Mesenchymal stem cell (in vitro differentiated cells and primary cell): ENCODE measurements at places on chromosomes 2 and 18.

- peaks cover 7% of the 10 kb centered on the region for H3K4me1 ChIP-seq
- DNase-seq = no peak
- H3K4me3 ChIP-seq = no peak overlapping the region
Observed at GRCh38 chr2:64342195-64343099, 111.5 kb upstream of the LGALSL start.

DNA sequence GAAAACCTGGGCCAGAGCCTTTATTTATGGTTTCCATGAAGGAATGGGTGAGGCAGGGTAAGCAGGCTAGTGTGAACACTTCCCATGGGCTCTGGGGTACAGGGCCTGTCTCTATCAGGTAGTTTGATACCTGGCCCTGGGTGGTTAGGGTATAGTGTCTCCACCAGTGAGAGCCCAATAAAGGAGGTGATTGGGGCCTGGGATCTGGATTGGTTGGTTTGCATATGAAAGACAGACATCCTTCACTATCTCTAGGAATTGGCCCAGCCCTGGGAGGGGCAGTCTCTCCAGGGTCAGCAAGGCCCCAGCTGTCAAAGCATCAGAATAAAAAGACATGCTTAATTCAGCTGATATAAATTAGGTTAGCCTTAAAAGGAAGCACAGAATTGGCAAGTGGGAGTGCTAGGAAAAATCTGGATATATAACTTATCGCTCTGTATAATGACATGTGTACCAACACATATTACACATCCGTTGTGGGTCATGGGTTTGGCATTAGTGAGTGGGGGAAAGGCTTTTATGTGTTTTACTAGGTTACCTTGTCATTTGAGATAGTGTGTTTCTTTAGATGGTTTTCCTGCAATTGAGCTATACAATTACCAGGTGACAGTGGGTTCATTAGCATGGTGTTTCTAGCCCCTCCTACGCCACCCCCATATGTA, 18.5 kb upstream of the TMEM178A start:
- no peak overlapping the region for H3K27ac ChIP-seq
- peaks cover 4% of the 10 kb centered on the region for H3K4me1 ChIP-seq
- no peak overlapping the region for H3K4me3 ChIP-seq
- no peaks in the 10 kb centered on the region for H3K27me3 ChIP-seq
- H3K36me3 ChIP-seq = no peaks in the 10 kb centered on the region

DNA sequence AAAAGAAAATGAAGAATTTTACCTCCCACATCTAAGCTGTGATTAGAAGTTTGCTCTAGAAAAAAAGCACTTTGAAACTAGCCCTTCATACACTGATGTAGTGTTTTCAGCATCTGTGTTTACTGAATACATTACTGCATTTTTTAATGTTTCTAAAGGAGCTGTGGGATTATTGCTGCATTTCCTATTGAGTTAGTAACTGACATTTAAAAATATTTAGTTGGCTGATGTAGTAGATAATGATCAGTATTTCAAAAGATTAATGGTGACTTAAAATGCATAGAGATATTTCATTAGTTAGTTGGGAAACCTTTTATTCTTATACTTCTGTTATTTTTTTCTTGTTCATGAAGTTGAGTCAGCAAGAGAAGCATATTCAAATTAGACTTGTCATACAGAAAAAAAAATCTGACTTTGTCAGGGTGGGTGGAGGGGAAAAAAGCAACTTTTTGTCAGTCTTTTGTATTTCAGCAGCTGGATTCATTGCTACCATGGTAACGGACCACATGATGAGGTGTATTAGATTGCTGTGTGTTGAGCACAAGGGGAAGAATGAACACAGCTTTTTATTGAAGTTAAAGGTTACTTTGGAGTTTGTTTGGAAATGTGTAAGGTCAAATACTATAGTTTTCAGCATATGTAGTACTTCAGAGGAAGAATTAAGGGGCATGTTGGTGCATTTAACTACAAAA, at the start of gene DTNA:
DTNA (plus strand) TSS at position 549 of the 692 bp plus-strand sequence. CDS start 45,679 bp downstream, outside the sequence.
- H3K4me3 ChIP-seq = no peak within 1 kb of the TSS
- peak; percentile 94 for DNase-seq
- no peaks in the 10 kb centered on the region for H3K36me3 ChIP-seq
- peaks cover 2% of the 10 kb centered on the region for H3K4me1 ChIP-seq
- no peaks in the 10 kb centered on the region for H3K27me3 ChIP-seq
- peak within 1 kb of the TSS; percentile 60 for H3K27ac ChIP-seq

DNA sequence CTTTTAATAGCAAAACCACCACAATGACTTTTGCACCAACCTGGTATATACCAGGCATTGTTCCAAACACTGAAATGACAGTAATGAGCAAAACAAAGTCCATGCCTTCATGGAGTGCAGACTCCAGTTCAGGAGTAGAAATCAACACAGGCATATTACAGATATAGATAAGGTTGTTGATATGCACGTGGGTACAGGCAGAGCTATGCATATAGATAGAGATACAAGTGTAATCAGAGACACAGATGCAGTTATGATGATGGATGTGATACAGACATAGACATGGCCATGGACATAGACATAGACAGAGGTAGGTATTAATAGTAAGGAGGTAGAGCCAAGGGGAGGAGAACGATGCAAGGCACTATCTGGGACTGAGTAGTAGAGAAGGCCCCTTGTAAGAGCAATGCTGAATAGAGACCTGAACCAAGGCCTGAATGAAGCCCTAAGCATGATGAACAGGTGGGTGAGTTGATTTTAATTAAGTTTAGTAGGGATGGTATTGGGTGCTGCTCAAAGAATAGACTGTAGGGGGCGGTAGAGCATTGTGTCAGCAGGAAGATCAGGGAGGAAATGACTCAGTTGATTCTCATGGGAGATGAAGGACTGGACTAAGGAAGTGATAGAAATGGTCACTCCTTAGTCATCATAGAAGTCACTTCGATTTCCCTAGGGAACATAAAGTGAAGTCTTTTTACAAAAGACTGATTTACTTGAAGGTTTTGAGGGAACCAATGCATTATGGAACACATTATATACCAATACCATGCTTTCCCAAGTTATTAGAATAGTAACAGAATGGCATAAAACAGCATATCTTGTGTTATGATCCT, 39.4 kb downstream of the CMPK2 start:
- peak; percentile 79 for DNase-seq
- no peaks in the 10 kb centered on the region for H3K4me1 ChIP-seq
- H3K27me3 ChIP-seq = no peaks in the 10 kb centered on the region

DNA sequence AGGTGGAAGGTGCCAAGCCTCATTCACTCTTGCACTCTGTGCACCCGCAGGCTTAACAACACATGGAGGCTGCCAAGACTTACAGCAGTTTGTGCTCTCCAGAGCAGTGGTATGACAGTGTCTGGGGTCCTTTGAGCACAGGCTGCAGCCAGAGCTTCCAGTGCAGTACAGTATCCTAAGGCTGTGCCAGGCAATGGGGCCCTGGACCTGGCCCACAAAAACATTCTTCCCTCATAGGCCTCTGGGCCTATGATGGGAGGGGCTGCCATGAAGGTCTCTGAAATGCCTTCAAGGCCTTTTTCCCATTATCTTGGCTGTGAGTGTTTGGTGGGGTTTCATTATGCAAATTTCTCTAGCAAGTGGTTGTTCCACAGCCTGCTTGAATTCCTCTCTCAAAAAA, 74.8 kb downstream of the MAP2 start:
- H3K27me3 ChIP-seq = no peaks in the 10 kb centered on the region
- no peak overlapping the region for H3K4me3 ChIP-seq
- H3K36me3 ChIP-seq = no peaks in the 10 kb centered on the region
- H3K27ac ChIP-seq = no peak overlapping the region
